Stimulated activated CD4-positive, alpha-beta T cell treated with anti-CD3 and anti-CD28 coated beads, Interleukin-1b, Interleukin-23, amount 100 ng/mL, for 1 hour (primary cell): ENCODE measurements at places on chromosomes 7 and 10.

DNA sequence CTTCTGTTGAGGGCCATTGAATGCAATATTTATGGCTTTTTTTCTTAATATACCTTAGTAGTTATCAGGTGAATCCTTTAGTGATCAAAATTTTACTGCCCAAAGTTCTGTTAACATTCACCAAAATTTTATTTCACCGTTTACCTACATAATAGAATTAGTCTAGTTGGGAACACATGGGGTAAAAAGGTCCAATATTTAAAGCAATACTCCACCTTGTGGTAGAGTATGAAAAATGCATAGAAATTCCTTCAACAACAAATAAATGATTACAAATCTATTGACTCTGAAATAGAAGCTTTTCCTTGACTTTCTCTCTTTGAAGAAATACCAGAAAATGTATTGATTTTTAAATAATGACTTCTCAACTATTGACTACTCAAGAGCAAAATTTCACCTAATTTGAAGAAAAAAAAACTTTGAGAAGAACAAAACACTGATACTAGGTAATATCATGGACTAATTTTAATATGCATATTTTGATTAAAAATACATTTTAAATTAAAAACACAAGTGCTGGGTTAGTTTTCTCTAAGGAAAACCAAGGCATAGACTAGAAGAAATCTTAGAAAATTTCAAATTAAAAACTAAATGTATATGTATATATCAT, 43.3 kb downstream of the POLR1F start:
- no peak for DNase-seq

GRCh38 chr10:58967551-58968388, 208.7 kb upstream of the PHYHIPL start:
- DNase-seq: no peak

DNA sequence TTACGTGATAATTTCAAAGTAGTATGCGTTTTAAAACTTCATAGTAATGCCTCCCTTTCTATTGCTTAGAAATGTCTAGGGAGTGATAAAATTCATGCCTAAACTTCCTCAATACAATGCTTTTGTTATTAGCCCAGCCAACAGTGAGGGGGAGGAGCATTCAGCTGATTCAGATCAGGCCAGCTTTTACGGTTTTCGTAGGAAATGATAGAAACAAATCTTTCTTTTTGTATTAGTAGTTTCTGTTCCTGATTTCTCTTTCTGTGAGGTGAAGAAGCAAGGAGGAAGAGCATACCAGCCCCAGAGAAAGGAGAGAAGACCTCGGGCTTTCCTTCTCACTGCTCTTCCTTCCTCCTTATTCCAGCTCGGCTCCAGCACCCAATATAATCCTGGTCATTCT, 35.2 kb upstream of the ITPRID1 start:
- no peak for DNase-seq

- DNase-seq: peak; percentile 42
These were observed 49.9 kb downstream of the PWWP2B start for GRCh38 chr10:132446661-132447445.

DNA sequence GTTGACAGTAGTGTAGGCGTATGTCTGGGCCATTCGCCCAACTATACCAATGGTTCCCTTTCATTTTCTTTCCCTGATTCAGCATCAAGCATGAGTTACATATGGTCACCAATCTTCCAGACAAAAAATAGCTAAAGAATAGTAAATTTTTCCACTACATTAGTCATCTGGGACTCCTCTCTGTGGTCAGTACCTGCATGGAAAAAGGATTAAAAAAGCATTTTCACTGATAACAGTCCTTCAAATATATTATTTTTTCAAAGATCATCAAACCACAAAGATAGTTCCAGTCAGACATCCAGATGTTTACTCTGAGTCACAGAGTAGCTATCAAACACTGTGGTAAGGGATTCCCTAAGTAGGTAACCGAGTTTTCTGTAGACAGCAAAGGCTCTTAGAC, 302.6 kb upstream of the SEMA3D start:
- no peak for DNase-seq

- no peak for DNase-seq
These were observed 130.6 kb downstream of the CAMK1D start for GRCh38 chr10:12479924-12480323.

- no peak for DNase-seq
These were observed 411.6 kb downstream of the EXOC4 start for GRCh38 chr7:133664528-133664927.

DNA sequence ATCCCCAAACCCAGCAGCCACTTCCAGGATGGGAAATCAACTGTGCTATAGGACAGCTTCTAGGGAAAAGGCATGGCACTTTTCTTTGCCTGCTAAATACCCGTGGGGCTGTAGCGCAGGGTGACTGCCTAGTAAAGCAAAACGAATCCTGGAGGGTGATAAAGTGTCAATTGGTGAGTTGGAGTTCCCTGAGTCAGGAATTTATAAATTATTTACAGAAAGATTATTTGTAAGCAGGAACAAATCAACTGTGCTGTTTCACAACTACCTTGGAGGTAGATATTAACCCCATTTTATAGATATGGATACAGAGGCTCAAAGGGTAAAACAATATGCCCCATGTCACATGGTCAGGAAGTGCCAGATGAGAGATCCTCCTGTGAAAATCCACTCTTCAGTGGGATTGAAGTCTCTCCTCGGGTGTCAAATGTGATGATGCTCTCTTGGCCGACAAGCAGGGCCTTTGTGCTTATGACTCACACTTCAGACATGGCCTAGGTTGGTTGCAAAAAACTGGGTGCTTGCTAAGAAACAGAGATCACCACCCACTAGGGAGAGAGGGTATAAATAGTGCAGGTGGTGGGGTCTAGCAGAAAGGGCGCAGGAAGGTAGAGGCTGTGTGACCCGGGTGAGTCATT, 383.2 kb upstream of the ZMIZ1 start:
- no peak for DNase-seq

DNA sequence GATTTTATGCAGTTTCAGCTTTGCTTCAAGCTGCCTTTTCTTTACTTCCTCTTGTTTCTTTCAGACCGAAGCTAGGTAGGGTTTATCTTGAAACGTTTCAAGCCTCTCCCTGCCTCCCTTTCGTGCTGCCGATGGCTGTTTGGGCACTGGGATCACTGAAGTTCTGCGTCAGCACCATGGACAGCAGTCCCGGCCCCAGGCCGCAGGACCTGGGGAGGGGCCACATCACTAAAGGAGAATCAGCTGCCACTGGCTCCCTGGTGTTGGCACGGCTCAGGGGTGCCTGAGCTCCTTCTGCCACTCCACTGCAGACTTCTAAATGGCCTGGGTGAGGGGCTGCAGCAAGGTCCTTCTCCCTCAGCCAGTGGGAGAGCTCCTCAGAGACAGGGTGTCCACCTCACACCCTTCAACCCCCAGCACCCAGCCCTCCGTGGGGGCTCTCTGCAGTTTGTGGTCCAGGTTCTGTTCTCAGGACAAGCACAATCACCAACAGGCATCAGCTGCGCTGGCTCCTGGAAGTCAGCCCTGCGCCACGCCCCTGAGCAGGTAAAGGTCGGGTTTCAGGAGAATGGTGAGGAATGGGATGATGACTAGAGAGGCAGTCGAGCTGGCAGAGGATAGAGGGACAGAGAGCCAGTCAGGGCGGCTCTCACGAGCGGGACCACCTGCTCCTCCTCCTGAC, 387.2 kb downstream of the TCERG1L start:
- no peak for DNase-seq

GRCh38 chr10:50394832-50395231, 143.5 kb upstream of the ASAH2 start:
- DNase-seq: no peak

DNA sequence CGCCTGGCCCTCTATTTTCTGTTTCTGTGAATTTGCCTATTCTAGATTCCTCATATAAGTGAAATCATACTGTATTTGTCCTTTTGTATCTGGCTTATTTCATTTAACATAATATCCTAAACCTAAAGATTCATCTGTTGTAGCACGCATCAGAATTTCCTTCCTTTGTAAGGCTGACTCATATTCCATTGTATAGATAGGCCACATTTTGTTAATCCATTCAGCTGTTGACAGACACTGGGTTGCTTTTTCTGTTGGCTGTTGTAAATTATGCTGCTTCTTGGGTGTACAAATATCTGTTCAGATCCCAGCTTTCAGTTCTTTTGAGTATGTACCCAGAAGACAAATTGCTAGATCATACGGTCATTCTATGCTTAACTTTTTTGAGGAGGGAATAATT, 28.8 kb upstream of the CUL1 start:
- no peak for DNase-seq

DNA sequence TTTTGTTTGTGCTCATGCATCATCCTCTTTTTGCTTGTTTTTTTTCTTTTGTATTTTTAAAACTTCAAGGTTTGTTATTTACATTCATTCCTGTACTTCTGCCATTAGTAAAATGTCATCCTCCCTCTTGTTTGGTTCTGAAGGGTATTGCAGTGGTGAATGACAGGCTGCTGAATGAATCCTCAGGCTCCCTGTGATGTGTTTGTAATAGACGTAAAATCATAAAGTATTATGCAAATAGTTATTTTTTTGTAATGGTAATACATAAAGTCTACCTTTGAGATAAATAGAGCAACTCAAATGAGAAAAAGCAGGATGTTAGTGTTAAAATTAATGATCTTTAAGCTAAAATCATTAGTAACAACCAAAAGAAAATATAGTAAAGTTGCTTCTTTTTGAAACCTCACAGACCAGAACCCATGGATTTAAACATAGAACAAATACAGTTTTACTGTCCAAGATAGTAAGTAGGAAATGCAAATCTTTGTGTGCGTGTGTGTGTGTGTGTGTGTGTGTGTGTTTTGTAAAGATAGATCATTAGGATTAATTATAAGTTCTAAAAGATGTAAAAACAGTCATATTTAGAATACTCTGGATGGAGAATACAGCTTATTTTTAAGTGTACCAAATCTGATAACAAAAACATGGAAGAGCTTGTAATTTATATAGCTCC, 4.5 kb downstream of the GLCCI1 start:
- DNase-seq: no peak

DNA sequence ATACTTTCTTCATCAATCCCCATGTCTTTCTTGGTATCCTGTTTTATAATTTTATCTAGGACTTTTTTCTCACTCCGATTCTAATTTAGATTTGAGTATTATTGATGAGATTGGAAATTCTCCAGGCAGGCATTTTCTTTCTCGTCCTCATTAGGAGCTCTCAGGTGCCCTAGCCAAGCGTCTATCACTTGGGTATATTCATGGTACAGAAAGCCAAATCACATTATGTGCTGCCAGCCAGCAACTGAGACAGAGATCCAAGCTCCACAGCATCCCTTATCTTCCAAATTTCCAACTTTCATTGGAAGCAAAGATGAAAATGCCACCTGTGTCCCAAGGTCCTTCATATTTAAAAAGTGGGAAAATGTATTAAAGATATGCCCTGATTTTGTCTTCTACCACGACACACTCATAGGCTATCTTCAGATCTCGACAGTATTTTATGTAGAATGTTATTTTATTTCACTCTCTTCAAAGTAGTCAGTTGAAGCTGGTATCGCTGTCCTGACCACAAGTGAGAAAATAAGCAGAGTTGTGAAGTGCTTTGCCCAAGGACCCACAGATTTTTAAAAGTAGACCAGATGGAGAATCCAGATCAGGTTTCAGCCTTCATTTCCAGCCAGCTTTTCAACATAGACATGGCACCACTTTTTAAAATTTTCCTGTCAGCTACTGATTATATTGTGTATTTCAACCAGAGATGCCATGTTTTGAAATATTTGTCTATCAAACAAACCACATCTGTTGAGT, 773.4 kb downstream of the CNTNAP2 start:
- no peak for DNase-seq

DNA sequence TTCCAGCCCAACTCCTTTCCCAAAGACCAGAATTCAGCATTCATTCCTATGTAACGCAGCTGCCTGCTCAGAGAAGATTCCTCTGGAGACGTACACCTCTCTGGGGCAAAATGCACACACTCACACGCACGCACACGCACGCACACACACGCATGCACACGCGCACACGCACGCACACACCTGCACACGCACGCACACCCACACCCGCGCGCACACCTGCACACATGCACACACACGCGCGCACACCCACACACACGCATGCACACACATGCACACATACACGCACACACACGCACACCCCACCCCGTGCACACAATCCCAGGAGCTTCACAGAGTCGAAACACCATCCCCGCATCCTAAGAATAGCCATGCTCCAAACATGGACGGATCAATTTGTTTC, 13.0 kb downstream of the MMD2 start:
- DNase-seq: no peak

DNA sequence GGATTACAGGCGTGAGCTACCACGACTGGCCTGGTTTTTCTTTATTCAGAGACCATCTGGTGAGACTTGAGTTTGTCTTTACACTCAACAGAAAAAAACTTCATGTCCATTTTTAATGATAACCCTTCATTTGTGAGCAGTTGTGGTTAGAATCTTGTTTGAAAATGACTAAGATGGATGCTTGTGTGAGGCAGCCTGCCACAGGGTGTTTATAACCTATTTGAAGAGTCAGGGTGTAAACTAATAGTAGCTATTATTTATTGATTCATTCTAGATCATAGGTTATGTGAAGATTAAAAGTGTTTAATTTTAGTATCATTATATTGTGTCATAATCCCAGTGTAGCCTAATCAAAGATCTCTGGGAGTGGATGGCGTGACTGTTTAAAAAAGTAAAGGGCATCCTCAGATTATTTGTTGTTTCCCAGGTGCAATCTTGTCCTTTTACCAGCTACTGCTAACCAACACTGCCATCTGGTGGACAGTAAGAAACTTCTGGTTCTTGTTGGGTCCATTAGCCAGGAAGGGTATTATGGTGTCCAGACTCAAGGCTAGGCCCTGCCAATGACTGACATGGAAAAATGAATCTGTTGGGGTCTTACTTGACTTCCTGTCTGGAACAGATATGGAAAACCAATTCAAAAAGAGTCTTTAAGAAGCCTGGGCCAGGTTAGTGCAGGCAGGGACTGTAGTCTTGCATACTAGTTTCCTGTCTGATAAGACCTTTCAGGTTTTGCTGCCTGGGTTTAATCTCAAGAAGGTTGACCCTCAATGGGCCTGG, 24.9 kb downstream of the NRBF2 start:
- DNase-seq: no peak

GRCh38 chr7:19295376-19295775, 150.2 kb upstream of the FERD3L start:
- no peak for DNase-seq

- DNase-seq: no peak
These were observed 35.8 kb downstream of the SCRN1 start for GRCh38 chr7:29953726-29954347.

DNA sequence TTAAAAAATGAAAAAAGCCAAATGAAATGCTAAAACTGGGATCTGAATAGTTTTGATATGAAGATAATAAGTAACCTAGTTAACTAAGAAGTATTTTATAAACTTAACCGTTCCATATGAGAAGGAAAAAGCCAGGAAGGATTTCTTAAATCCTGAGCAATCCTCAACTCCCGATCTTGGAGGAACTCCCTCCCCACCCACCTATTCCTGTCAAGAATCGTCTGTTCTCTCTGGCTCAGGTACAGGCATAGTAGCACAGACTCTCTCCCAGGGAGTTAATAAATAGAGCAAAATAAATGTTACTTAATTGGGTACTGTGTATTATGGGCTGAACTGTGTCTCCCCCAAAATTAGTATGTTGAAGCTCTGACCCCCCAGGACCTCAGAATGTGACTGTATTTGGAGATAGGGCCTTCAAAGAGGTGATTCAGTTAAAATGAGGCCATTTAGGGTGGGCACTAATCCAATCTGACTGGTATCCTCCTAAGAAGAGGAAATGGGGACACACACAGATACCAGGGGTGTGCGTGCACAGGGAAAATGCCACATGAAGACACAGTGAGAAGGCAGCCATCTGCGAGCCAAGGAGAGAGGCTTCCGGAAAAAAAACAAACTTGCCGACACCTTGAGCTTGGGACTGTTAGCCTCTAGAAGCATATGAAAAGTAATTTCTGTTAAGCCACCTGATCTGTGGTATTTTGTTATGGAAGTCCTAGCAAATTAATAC, 28.7 kb downstream of the PUS7 start:
- no peak for DNase-seq
